Stimulated activated CD8-positive, alpha-beta memory T cell treated with anti-CD3 and anti-CD28 coated beads, Interleukin-2, amount 100 ng/mL, for 1 hour (primary cell): ENCODE measurements at places on chromosomes 16 and 17.

DNA sequence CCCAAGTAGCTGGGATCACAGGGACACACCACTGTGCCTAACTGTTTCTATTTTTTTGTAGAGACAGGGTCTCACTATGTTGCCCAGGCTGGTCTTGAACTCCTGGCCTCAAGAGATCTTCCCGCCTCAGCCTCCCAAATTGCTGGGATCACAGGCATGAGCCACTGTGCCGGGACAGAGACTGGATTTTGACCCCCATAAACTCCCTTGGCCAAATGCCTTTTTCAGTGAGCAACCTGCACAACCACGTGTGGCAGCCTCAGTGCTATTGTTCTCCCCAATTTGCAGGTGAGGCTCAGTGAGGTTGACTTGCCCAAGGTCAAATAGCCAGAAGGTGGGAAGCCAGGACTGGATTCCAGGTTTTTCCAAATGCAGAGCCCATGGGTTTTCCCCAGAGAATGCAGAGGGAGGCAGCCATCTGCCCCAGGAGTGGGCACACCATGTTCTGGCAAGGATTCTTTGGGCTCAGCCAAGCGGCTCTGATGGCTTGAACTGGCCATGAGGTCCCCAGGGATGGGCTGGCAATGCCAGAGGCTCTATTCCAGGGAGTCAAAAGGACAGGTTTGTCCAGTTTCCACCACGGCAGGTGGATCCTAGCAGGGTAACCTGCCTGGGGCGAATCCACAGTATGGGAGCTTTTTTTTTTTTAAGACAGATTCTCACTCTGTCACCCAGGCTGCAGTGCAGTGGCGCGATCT, 1.8 kb downstream of the IL27 start:
- no peak for DNase-seq

DNA sequence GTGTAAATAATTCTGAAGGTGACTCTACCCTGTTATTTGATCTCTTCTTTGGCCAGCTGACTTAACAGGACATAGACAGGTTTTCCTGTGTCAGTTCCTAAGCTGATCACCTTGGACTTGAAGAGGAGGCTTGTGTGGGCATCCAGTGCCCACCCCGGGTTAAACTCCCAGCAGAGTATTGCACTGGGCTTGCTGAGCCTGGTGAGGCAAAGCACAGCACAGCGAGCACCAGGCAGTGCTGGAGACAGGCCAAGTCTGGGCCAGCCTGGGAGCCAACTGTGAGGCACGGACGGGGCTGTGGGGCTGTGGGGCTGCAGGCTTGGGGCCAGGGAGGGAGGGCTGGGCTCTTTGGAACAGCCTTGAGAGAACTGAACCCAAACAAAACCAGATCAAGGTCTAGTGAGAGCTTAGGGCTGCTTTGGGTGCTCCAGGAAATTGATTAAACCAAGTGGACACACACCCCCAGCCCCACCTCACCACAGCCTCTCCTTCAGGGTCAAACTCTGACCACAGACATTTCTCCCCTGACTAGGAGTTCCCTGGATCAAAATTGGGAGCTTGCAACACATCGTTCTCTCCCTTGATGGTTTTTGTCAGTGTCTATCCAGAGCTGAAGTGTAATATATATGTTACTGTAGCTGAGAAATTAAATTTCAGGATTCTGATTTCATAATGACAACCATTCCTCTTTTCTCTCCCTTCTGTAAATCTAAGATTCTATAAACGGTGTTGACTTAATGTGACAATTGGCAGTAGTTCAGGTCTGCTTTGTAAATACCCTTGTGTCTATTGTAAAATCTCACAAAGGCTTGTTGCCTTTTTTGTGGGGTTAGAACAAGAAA, 5.1 kb downstream of the STH start:
- DNase-seq, result no peak

GRCh38 chr17:73600103-73600871, 44.0 kb downstream of the SDK2 start:
- no peak for DNase-seq

DNA sequence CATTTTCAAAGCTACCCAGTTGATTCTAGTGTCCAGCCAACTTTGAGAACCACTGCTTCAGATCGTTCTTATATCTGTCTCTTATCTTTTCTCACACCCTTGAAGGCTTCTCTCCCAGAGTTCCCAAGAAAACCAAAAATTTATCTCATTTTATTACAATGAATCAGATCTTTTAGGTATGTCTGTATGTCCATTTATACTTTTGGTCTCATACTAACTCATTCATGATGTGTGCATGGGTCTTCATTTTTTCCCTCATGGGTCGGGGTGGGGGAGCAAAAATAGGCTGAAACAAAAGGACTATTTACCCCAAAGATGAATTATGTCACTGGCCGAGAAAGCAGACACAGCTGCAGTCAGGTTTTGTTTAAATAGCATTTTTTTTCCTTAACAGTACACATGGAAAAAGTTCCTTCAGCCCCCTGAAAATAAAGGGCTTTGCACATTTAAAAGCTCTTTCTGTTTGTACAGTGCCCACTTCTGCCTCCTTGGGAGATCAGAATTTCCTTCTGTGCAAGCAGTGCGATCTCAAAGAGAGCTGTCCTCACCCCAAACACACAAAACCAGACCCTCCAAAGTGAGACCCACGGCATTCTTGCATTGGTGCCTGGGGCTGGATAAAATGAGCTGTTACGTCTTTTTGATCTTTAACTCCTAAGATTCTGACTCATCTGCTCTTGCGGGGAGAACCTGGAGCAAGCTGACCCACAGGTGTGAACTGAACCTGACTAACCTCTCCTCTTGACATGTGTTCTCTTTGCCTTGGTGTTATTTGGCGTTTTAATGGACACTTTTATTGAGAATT, 251.2 kb upstream of the ELAC2 start:
- no peak for DNase-seq

GRCh38 chr16:10888320-10888937, 11.4 kb downstream of the CIITA start:
- no peak for DNase-seq

GRCh38 chr17:78888941-78889518, 14.0 kb downstream of the CEP295NL start:
- no peak for DNase-seq

DNA sequence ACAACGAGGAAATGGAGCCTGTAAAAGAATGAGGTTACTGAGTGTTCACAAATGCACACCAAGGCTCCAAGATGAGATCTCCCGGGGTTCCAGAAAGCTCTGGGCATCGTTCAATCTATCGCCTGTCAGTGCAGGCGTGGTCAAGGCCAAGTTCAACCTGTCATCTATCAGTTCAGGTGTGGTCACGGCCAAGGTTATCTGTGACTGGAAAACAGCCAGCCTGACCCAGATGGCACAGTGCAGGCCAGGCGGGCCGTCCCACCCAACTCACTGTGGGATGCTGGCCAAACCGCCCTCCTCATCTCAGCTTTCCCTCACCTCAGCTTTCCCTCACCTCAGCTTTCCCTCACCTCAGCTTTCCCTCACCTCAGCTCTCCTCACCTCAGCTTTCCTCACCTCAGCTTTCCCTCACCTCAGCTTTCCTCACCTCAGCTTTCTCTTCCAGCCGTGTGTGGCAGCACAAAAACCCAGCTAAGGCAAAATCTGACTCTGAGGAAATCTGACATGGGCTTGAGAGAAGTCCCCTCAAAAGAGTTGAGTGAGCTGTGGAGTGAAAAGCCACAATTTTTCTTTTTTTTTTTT, 2.4 kb downstream of the CHMP1A start:
- DNase-seq, result no peak

GRCh38 chr16:80893686-80894085, 89.3 kb upstream of the CDYL2 start:
- DNase-seq, result no peak

DNA sequence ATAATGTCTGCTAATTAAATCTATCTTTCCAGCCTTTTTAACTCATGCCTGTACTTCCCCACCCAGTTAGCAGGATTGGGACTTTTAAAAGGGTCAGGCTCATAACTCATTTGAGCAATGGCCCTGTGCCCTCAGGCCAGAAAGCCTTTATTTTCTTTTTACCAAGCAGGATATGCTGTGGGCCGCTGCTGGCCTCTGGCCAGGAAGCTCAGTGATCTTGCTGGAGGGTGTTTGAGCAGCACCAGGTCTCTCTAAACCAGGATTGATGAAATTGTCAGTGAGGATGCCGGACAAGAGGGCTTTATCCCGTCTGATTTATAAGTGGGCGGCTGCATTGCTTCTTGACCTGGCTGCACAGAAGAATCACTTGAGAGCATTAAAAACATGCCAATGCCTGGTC, 187.8 kb downstream of the RAB11FIP4 start:
- DNase-seq, result no peak

GRCh38 chr16:16025214-16025968, 76.0 kb downstream of the ABCC1 start:
- DNase-seq, result no peak

DNA sequence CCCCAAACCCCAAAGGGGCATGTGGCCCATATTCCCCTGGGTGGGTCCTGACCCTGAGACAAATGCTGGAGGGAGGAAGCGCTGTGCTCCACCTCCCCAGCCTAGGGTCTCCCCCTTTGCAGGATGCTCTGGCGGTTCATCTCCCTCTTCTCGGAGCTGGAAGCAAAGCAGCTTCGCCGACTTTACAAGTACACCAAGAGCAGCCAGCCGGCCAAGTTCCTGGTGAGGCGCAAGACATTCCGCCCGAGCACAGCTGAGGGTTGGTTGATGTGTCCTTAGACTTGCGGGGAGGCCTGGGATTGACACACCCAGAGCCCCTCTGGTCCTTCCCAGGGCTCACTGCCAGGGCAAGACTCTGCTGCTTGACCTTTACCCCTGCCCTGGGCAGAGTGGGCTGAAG, 4.3 kb downstream of the CHCT1 start:
- DNase-seq, result no peak

DNA sequence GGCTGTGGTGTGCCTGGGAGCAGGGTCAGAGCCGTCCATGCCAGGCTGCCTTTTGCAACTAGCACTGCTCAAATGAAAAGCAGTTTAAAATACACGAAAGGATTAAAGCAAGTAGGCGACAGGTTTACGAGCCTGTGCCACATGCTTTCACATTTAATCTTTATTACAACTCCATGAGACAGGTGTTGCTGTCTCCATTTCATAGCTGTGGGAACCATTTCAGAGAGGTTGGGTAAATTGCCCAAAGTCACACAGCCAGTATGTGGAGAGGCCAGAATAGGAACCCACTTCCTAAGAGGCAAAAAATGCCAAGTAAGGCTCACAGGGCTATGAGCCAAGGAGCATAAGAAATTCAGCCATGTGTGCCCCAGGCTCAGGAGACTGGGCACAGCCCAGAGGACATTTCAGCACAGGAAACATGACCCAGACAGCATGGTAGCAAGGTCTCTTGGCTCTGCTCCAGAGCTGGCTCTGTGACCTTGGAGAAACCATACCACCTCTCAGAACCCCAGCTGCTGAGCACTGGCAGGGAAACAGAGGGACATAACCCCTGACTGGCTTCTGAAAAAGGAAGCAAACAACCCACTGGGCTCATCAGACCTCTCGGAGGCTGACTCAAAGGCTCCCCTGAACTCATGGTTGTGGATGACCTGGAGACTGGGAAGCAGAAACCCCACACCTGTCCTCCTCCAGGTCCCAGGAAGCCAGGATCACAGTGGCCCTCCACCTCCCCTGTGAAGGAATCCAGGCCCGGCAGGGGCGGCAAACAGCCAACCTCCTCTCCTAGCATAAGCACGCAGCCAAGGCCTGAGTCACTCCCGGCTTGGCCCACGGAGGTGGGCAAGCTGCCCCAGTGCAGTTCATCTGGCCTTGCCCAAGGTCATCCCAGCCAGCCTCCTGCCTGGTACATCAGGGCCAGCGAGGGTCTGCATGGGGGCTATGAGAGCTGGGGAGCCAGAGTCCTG, 40.3 kb upstream of the MRPS23 start:
- DNase-seq, result no peak

DNA sequence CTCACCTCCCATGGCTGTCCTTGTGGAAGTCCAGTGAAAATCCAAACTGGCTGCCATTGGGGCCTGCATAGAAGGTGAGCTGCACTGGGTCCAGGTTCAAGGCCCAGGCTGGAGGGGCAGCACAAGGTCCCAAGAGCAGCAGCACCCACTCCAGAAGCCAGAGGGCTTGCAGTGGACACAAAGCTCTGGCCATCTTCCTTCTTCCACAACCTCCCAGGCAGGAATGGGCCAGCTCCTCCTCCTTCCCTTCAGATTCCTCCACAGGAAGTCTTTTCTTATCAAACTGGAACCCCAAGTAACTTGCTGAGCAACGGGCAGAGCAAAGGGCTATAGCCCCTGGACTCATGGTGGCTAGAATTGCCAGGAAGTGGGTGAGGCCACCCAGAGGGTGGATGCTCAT, at the start of gene ITGA2B:
Gene ITGA2B (minus strand): TSS at position 369 of the 400 bp plus-strand sequence. CDS start 176 bp downstream, at position 193.
- DNase-seq, result no peak

DNA sequence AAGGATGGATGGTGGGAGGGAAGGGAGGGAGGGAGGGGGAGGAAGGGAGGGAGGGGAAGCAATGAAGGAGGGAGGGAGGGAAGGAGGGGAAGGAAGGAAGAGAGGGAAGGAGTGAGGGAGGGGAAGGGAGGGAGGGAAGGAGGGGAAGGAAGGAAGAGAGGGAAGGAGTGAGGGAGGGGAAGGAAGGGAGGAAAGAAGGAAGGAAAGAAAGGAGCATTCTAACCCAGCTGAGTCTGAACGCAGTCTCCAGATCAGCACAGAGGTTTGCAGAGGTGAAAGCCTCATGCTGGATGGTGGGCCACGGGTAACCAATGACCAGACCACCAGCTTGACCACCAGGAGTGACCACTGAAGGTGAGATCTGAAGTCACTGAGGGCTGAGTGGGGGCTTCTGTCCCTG, 18.6 kb downstream of the CCL17 start:
- DNase-seq, result no peak

DNA sequence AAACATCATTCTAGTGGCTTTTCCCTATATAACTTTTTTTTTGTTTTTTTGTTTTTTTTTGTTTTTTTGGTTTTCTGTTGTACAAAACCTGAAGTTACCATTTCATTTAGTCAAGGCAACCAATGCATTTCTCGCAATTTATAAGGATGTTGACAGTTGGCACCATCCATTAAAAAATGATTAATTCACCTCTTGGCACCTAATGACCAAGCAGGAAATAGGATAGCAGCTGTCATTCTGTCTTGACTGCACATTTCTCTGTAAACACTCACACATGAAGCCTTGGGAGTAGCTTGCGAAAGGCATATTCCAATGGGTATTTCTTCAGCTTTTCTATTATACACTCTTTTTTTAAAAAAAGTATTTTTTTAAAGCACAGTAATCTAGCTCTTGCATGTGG, 77.5 kb downstream of the SYCE1L start:
- no peak for DNase-seq
